ENCODE measurements at places on chromosomes 16 and 17.

DNA sequence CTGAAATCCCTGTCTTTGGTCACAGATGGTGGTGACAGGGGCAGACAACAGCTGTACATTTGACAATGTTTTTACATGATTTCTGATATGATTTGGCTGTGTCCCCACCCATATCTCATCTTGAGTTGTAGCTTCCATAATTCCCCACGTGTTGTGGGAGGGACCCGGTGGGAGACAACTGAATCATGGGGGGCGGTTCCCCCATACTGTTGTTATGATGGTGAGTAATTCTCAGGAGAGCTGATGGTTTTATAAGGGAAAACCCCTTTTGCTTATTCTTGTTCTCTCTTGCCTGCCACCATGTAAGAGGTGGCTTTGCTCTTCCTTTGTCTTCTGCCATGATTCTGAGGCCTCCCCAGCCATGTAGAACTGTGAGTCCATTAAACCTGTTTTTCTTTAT, 353.9 kb downstream of the CPPED1 start:
- DNase-seq: no peak

- peak; percentile 7 for DNase-seq
Observed at GRCh38 chr16:51971184-51971583, 575.8 kb downstream of the TOX3 start.

- no peak for DNase-seq
Observed at GRCh38 chr17:45430738-45431530, 1.7 kb downstream of the ARHGAP27 start.

DNA sequence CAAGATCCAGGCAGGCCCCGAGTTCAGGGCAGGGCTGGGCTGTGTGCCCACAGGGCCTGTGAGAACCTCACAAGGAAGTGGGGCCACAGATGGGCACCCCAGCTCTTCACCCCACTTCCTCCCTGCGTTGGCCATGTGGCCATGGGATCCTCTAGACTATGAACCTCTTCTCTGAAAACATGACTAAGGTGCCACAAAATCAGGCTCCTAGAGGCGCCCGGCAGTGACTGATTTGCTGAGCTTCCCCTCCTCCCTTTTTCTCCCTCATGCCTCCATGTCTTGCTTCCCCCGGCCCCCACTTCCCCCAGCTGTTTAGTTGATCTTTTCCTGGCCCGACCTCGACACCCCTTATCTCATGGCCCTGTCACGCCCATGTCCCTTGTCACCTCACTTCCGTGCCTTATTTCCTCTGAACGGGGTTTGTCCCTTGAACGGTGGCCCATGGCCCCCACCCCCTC, 87.1 kb downstream of the KCNJ12 start:
- no peak for DNase-seq

GRCh38 chr17:66934040-66934439, 30.5 kb upstream of the CACNG4 start:
- DNase-seq: no peak

- DNase-seq: no peak
Observed at GRCh38 chr16:78932355-78932943, 668.1 kb downstream of the MAF start.

- DNase-seq: no peak
Observed at GRCh38 chr17:59791603-59792457, 84.4 kb downstream of the VMP1 start.

DNA sequence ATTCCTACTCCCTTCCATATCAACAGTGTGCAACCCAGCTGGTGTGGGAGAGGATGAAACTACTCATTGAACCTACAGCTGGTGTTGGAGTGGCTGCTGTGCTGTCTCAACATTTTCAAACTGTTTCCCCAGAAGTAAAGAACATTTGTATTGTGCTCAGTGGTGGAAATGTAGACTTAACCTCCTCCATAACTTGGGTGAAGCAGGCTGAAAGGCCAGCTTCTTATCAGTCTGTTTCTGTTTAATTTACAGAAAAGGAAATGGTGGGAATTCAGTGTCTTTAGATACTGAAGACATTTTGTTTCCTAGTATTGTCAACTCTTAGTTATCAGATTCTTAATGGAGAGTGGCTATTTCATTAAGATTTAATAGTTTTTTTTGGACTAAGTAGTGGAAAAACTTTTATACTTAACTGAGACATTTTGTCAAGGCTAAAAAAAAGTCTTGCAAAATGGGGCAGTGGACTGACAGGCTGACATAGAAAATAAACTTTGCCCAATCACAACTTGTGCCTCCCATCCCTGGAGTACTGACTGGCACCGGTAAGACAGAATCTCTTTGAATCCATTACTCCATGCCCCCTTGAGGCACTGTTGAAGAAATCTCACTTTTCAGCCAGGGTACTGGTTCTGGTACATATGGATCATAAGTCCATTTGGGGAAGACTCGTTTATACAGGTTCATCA, 12.5 kb downstream of the TSR1 start:
- no peak for DNase-seq

GRCh38 chr17:2240541-2240940, 63.0 kb downstream of the SMG6 start:
- no peak for DNase-seq

- DNase-seq: peak; percentile 4
Observed at GRCh38 chr17:50361561-50362480, 11.2 kb downstream of the MRPL27 start.

DNA sequence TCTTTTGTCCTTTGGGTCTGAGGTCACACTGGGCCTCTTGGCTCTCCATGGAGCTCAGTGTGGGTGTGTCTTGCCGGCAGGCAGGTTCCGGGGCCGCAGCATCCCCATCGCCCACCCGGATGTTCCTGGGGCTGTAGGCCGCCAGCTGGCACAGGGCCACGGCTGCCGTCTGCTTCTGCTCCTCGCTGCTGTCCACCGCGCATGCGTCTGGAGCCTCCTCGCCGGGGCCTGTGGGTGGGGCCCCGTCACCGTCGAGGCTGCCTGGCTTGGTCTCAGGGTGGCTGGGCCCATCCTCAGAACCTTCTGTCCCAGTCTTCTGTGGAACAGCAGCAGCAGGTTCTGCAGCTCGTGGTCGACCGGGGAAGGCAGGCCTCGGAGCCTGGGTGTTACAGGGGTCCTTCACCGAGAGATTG, 9.6 kb downstream of the ZNF750 start:
- DNase-seq: peak; percentile 92

DNA sequence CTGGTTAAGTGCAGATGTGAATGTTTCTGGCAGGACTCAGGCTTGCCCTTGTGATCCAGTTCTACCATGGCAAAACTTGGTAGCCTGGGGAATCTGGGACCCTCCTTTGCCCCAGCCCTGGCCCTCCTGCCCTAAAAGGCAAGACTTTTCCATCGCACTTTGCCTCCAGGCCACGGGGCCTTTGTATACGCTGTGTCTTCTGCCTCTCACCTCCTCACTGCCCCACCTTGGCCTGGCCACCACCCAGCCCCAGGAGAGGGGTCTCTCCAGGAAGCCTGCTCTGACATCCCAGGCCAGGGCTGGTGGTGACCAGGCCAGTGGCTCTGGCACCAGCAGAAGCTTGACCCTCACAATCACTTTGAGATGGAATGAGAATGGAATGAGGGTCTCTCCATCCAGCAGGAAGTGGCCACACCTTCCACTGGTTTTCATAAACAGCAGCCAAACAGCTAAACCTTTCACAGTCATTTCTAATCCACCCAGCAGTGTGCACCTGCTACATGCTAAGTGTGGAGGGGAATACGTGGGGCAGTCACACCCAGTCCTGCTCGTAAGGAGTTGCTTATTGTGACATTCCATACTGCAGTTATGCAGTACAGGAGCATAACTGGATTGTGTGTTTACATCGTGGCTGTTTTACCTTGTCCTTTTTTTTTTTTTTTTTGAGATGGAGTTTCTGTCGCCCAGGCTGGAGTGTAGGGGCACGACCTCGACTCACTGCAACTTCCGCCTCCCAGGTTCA, 1.6 kb upstream of the MRPL38 start:
- DNase-seq: no peak

Data from NCI-H2171 (cell line).